Esophagus mucosa (tissue), 1 donor: ENCODE measurements at places on chromosomes 2 and 18. TPM values are rescaled to one million over a fixed set of nuclear protein-coding genes. Genes with fewer than 3 reads are reported as not detected.

The RESP18 gene
- not detected for total RNA-seq

The OR6B2 gene
- not detected for total RNA-seq

The FLACC1 gene
- total RNA-seq, result 0.56 TPM

- ATAC-seq, result no peak
These were observed 52.5 kb downstream of the CCDC74A start for GRCh38 chr2:131580187-131580586.

- ATAC-seq, result no peak
These were observed 51.0 kb downstream of the ACTR3 start for GRCh38 chr2:113940891-113941290.
